Kidney (tissue), 22 donors: ENCODE measurements at places on chromosomes 7 and 10. TPM values are rescaled to one million over a fixed set of nuclear protein-coding genes. Genes with fewer than 3 reads are reported as not detected.
A peak's percentile ranks its signal among the peaks of the same experiment; 100 is the strongest.

- DNase-seq, result no peak
Measured at GRCh38 chr10:4100380-4100779, 315.4 kb upstream of the KLF6 start.

DNA sequence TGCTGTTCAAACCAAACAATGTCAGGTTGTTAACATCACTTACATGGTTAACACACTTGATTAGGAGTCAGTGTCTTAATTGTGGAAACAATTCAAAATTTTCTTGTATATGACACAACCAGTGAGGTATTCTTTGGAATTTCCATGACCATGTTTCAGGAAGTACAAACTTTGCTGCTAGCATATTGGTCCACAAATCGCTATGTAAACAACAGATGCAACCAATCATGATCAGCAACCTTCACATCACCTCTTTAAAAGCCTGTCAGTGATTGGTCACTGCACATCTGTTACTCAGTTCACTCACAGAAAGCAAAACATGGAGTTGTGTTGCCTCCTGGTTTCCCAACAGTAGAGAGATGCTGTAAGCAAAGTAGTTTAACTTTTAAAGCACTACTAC, 108.9 kb upstream of the FAM3C start:
- DNase-seq, result no peak

TFPI2 gene
- polyA plus RNA-seq, result 7.8 TPM

RET gene
- polyA plus RNA-seq, result 1.1 TPM

ACTL6B gene
- not detected for polyA plus RNA-seq

DNA sequence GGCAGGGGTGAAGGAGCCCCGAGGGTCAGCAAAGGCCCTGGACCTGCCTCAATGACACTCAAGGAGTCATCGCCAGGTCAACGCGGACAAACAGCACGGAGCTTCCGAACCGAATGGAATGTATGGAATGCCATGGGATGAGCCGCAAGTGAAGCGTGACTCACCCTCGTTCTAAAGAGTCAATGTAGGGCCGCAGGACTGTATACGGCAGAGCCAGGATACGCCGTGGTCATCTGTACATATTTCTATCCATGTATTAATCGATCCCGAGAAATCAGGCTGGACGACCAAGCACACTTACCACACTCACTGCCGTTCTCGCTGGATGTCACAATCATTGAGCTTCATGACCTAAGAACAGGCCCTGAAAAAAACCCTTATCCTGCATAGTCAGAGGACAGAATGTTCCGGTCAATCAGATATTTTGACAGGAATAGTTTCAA, 4.3 kb downstream of the SNX8 start:
- peak; percentile 78 for DNase-seq

DNA sequence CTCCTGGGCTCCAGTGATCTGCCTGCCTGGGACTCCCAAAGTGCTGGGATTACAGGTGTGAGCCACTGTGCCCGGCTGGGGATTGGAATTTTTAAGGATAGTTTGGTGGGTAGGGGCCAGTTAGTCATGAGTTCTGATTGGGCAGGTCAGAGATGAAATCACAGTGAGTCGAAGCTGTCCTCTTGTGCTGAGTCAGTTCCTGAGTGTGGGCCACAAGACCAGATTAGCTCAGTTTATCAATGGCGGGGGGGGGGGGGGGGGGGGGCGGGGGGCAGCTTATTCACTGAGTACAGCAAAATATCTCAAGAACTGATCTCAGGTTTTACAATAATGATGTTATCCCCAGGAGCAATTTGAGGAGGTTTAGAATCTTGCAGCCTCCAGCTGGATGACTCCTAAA, 11.6 kb upstream of the ERCC6 start:
- DNase-seq, result no peak

- DNase-seq, result no peak
Measured at GRCh38 chr7:26580064-26580591, 284.3 kb downstream of the SKAP2 start.
